Activated CD4-positive, alpha-beta T cell treated with anti-CD3 and anti-CD28 coated beads for 36 hours (primary cell): ENCODE measurements at places on chromosomes 3 and 15.

- no peak for DNase-seq
Measured at GRCh38 chr15:94346282-94346681, 114.9 kb downstream of the MCTP2 start.

DNA sequence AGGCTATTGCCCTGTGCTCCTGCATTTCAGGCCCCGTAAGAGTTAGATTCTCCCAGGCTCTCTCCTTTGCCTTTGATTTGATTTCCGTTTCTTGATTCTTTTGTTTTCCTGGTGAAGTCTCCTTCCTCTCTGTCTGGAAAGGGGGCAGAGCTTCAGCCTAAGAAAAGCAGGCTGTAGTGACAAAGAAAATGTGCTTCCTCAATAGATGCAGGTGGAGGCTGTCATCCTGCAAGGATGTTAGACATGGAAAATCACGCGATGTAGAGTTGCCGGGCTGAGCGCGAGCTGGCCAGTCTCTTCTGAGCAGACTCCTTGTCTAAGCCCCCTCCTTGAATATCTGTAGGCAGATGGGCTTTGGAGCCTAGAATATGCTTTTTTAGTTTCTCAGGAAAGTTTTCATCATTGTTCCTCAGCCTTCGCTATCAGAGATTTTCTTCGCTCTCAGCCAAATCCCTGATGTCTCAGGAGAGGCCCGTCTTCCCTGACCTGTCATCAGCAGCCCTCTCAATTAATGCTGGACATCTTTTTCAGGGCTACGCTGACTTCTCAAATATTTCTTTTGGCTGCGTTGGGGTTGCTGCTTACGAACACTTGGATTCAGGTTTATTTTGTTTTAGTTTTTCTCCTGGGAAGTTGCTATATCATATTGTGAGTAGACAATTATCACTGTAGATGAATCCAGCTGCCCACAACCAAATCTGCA is 163.6 kb downstream of the ITPR1 start:
- DNase-seq = no peak

DNA sequence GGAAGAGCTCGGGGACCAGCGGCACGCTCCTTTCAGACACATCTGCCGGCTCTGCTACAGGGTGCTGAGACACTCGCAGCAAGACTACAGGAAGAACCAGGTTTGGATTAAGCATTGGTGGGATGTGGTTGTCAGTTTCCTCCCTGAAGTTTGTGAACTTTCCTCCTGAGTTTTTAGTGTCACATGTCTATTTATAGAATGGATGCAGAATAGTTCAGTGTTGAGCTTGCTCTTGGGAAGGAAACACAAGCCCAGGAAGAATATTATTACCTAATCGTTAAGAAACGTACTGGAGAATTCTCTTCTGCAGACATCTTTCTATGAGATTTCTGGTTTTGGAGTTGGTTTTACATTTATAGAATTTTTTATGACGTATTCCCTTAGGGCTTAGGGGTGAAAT is 172.0 kb downstream of the ITPR1 start:
- no peak for DNase-seq

DNA sequence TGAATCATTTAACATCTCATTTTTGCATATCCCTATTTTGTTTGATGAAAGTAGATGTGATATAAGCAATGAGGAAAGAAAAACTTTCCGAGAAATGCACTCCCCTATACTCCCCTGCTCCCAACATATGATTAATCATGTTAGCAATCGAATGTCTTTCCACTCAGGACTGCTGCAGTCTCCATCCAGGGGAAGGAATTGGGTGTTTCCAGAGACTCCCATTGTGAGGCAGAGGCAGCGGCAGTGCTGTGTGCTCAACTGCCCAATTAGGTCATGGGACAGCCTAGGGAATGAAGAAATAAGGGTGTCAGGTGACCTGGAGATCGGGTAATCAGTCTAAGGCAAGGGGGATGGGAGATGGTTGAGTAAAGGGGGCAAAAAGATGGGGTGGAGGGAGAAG is 268.6 kb upstream of the MEIS2 start:
- DNase-seq = no peak
